ENCODE measurements at places on chromosomes 3 and 15.
A peak's percentile ranks its signal among the peaks of the same experiment; 100 is the strongest.

- no peak for DNase-seq
Observed at GRCh38 chr3:89504432-89504831, 397.0 kb downstream of the EPHA3 start.

DNA sequence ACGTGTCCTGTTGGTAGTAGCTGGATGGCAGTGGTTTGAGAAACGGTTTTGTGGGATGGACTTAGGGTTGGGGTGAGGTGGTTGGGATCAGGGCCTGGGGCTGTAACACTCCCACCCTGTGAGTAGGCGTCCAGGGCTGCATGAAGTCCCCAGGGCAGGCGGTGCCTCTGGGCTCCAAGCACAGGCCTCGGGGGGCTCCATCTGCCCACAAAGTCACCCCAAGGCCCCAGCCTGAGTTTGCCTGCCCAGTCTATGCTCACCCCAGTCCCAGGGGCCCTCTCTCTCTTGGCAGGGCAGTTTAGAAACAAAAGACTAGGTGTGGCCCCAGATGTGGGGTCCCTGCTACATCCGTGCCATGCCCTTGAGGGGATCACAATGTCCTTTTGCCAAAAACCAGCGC, 86.9 kb upstream of the PRR23E start:
- no peak for DNase-seq

DNA sequence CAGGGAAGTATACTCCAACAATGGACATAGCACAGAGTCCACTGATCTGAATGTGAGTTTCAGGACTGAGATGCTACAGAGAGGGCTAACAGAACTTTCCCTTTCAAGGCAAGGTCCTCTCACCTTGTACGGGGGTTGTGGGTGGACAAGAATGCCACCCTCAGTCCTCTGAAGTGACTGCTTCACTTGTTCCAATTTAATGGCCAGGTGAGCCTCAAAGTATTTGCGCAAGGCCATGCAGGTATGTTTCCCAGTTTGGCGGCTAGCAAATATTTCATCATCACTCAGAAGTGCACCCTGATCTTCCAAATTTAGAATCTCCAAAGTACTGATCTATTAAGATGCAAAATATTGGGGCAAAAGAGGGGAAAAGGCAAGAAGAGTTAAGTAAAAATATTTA, 38.1 kb downstream of the RBM15B start:
- DNase-seq: no peak

DNA sequence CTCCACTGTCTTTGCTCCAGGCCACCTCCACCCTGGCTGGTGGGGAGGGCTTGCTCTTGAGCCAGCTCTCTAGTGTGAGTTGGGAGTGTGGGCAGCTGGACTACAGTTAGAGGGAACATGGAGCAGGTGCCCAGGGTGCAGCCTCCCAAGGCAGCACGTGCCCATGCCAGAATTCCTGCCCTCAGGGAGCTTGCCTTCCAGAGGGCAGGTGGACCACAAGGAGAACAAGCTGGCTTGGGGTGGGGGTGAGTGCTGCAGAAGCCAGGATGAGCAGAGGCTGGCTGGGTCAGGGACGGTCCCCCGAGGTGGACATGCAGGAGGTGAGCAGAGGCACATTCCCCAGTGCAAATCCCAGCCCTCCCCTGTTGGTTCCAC, 89.5 kb downstream of the VGLL4 start:
- DNase-seq: no peak

- DNase-seq: no peak
Observed at GRCh38 chr3:128359846-128360642, 106.6 kb downstream of the DNAJB8 start.

GRCh38 chr3:123618768-123619484, 34.1 kb upstream of the HACD2 start:
- peak; percentile 88 for DNase-seq

All from foreskin fibroblast (primary cell).